ENCODE measurements at places on chromosomes 13 and 19. TPM values are rescaled to one million over a fixed set of nuclear protein-coding genes. Genes with fewer than 3 reads are reported as not detected.
A peak's percentile ranks its signal among the peaks of the same experiment; 100 is the strongest.

TMC4 gene
- 3.0 TPM for total RNA-seq

DNA sequence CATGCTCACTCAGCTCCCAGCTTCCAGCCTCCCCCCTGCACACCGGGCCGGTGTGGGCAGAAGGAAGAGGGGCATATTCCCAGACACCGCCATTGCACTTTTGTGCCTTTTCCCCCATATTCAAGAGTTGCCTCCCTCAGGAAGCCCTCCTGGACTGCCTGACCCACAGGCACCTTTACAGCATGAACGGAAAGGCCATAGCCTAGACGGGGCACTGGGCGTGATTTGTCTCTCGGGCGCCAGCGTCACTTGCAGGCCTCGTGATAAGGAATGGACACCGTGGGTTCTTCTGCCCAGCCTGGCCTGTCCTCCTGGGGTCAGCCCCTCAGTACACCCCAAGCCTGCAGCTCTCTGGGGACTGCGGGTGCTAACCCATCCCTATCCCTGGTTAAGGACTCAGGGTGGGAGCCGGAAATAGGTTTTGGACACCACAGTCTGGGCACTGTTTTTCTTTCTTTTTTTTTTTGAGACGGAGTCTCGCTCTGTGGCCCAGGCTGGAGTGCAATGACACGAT is 933 bp upstream of the UQCR11 start:
- H3K4me1 ChIP-seq: peaks cover 38% of the 10 kb centered on the region
- H3K4me3 ChIP-seq: peak overlapping the region; percentile 91
- H3K36me3 ChIP-seq: peaks cover 6% of the 10 kb centered on the region

KLK14 gene
- 0.72 TPM for total RNA-seq

GRCh38 chr13:27112006-27112405 is 59.6 kb downstream of the USP12 start:
- H3K36me3 ChIP-seq: peaks cover 29% of the 10 kb centered on the region
- H3K4me3 ChIP-seq: no peak overlapping the region
- H3K27ac ChIP-seq: no peak overlapping the region
- H3K4me1 ChIP-seq: peaks cover 2% of the 10 kb centered on the region
- H3K27me3 ChIP-seq: no peaks in the 10 kb centered on the region

- H3K4me3 ChIP-seq: no peak overlapping the region
- no peaks in the 10 kb centered on the region for H3K36me3 ChIP-seq
- no peak overlapping the region for H3K27ac ChIP-seq
These were observed 765.9 kb upstream of the SLITRK1 start for GRCh38 chr13:84648069-84648640.

DNA sequence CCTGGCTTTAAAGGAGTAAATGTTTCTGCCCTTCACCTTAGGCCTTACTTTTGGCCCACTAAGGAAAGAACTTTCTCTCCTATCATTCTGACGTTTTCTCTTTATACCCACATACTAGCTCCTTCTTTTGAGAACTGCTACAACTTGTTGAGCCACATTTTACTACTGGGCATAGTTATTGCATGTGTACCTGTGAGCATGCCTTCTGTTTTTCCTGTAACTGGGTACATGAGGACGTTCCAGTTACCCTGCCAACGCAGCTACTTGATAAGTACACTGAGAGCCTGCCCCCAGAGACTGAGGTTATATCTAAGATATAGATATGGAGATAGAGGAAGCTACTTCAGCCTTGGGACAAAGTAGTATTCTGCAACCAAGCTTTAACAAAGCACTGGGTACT is 3.5 kb downstream of the CCDC169 start:
- H3K36me3 ChIP-seq: no peaks in the 10 kb centered on the region
- DNase-seq: no peak
- H3K27ac ChIP-seq: no peak overlapping the region
- H3K27me3 ChIP-seq: peaks cover 27% of the 10 kb centered on the region
- peaks cover 10% of the 10 kb centered on the region for H3K4me1 ChIP-seq
- H3K4me3 ChIP-seq: no peak overlapping the region

GRCh38 chr13:90232291-90232690 is 1115.2 kb upstream of the MIR17HG start:
- no peak for DNase-seq
- H3K4me1 ChIP-seq: no peaks in the 10 kb centered on the region

F10 gene
- total RNA-seq: not detected

GRCh38 chr13:22243469-22244163 is 572.7 kb downstream of the FGF9 start:
- H3K36me3 ChIP-seq: no peaks in the 10 kb centered on the region
- no peak overlapping the region for H3K4me3 ChIP-seq
- no peak overlapping the region for H3K27ac ChIP-seq
- no peaks in the 10 kb centered on the region for H3K4me1 ChIP-seq

DNA sequence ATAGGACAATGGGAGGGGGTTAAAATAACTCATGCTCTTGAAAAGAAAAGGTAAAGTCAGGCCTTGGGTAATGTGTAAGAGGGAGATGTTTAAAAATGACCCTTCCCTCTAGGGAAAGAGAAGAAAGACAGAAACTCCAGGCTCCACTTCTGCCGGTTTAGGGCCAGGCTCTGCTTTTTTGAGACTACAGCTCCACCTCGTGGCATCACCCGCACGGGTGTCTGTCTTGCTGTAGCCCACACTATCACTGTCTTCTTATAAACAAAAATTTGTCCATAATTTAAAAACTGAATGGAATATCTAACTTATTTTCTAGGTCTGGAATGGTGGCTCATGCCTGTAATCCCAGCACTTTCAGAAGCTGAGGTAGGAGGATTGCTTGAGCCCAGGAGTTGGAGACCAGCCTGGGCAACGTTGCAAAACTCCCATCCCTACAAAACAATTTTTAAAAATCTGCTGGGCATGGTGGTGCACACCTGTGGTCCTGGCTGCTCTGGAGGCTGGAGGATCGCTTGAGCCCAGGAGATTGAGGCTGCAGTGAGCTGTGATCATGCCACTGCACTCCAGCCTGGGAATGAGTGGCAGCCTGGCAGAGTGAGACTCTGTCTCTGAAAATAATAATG is 65.1 kb upstream of the GTF3A start:
- H3K27me3 ChIP-seq: peaks cover 12% of the 10 kb centered on the region

KIR2DL4 gene
- total RNA-seq: not detected

DNA sequence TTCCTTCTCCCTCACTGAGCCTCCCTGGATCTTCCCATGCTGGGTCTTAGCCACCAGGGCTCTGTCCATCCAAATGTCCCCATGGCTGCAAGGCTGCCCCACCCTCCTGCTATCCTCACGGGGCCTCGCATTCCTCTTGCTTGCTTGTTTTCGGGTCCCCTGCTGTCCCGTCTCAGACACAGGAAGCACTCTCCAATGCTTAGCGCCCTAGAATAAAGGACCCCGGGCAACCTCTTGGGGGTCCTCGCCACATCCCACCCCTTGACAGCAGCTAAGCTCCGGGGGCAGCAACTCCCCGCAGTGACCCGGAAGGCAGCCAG is 23.7 kb downstream of the SH3GL1 start:
- no peaks in the 10 kb centered on the region for H3K27me3 ChIP-seq
- H3K4me3 ChIP-seq: peak overlapping the region; percentile 35
- H3K36me3 ChIP-seq: peaks cover 6% of the 10 kb centered on the region
- H3K27ac ChIP-seq: peak overlapping the region; percentile 65

DNA sequence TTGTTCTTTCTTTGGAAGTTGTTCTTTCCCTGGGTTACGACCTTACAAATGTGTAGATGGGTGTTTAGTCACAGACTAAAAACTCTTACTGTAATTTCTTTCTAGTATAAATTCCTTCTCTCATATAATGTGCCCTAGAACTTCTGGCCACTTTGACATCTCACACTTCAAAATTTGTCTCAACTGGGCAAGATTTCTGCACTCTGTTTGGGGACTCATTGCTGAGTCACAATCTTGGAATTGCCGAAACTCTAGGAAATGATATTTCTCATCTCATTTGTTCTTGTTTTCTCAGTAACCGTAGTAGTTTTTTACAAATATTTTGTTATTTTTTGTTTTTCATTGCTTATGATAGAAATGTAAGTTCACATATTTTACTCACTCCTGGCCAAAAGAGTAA is 2523.2 kb upstream of the PCDH20 start:
- H3K36me3 ChIP-seq: no peaks in the 10 kb centered on the region
- H3K4me1 ChIP-seq: no peaks in the 10 kb centered on the region
- no peaks in the 10 kb centered on the region for H3K27me3 ChIP-seq
- DNase-seq: no peak
- H3K27ac ChIP-seq: no peak overlapping the region

DNA sequence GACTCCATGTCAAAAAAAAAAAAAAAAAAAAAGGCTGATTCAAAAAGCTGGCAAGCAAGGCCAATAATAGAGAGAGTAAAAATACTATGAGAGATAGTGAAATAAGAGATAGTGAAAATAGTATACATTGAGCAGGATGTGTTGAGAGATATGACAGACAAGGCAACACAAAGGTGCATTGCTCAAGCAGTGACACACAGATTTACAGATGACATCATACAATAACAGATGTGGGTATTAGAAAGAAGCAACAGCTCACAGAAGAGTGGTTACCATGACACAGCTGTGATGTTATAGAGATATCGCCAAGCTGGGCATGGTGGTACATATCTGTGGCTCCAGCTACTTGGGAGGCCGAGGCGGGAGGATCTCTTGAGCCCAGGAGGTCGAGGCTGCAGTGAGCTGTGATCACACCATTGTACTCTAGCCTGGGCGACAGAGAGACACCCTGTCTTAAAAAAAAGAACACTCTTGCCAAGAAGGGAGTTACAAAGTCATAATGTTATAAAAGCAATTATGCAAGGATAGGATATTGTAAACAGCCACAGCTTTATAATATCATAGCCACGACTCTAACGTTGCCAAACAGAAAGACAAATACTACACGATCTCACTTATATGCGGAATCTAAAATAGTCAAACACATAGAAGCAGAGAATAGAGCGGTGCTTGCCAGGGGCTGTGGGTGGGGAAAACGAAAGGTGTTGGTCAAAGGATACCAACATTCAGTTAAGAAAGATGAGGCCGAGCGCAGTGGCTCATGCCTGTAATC is 10.3 kb downstream of the TNFSF9 start:
- H3K36me3 ChIP-seq: peaks cover under 1% of the 10 kb centered on the region
- DNase-seq: peak; percentile 8
- H3K4me3 ChIP-seq: no peak overlapping the region
- H3K27ac ChIP-seq: no peak overlapping the region
- H3K27me3 ChIP-seq: peaks cover 3% of the 10 kb centered on the region

ZNF763 gene
- total RNA-seq: 5.2 TPM

DNA sequence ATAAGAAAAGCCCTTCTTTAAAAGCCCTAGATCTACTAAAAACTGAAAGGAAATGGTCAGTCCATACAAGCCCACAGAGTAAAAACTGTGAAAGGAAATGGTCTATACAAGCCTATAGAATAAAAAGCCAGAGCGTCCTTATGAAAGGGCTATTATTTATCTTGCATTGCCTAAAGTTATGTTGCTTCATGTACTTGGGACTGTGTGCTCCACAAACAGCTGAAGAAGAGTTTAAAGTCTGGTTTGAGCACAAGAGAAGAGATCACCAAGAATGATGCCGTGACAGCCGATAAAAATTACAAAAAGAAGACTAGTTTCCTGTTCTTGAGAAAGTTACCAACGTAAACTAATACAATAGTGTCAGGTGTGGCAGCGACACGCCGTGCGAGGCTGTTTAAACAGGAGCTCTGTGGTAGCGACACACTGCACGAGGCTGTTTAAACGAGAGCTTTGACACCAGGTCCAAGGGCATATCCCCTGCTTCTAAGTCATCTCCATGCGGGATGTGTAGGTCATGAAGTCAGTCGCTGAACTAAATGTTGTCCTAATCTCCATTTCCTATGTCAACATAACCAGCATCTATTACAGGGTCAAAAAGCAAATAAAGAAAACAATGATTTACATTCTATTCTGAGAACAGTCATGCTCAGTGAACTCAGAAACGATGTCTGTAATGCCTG is 24.9 kb downstream of the PCID2 start:
- peak overlapping the region; percentile 9 for H3K27ac ChIP-seq
- H3K36me3 ChIP-seq: peaks cover 48% of the 10 kb centered on the region
- no peak overlapping the region for H3K4me3 ChIP-seq
- no peaks in the 10 kb centered on the region for H3K27me3 ChIP-seq
- peaks cover 38% of the 10 kb centered on the region for H3K4me1 ChIP-seq

- no peak overlapping the region for H3K27ac ChIP-seq
- no peak overlapping the region for H3K4me3 ChIP-seq
- peaks cover 24% of the 10 kb centered on the region for H3K27me3 ChIP-seq
- no peaks in the 10 kb centered on the region for H3K4me1 ChIP-seq
- DNase-seq: no peak
These were observed 5.6 kb downstream of the TLE6 start for GRCh38 chr19:2982983-2983350.

CEACAM1 gene
- total RNA-seq: 38.3 TPM

- H3K27ac ChIP-seq: no peak overlapping the region
- no peak overlapping the region for H3K4me3 ChIP-seq
- DNase-seq: no peak
- H3K4me1 ChIP-seq: no peaks in the 10 kb centered on the region
- no peaks in the 10 kb centered on the region for H3K36me3 ChIP-seq
- peaks cover 7% of the 10 kb centered on the region for H3K27me3 ChIP-seq
These were observed 187.7 kb downstream of the RAP2A start for GRCh38 chr13:97621631-97622030.

GRCh38 chr13:101575581-101575980 is 123.1 kb downstream of the ITGBL1 start:
- no peak overlapping the region for H3K27ac ChIP-seq
- H3K36me3 ChIP-seq: no peaks in the 10 kb centered on the region
- H3K27me3 ChIP-seq: peaks cover 2% of the 10 kb centered on the region

- no peak overlapping the region for H3K4me3 ChIP-seq
- H3K4me1 ChIP-seq: peaks cover 3% of the 10 kb centered on the region
- no peak for DNase-seq
- peaks cover 3% of the 10 kb centered on the region for H3K27me3 ChIP-seq
- peaks cover 6% of the 10 kb centered on the region for H3K36me3 ChIP-seq
These were observed 392.6 kb downstream of the KLF5 start for GRCh38 chr13:73451221-73452029.

GRCh38 chr13:71864094-71864985 is 2.7 kb downstream of the DACH1 start:
- peak overlapping the region; percentile 82 for H3K4me3 ChIP-seq
- H3K27me3 ChIP-seq: peaks cover 68% of the 10 kb centered on the region
- H3K36me3 ChIP-seq: peaks cover 4% of the 10 kb centered on the region
- DNase-seq: peak; percentile 29

CCDC194 gene
- 4.7 TPM for total RNA-seq

- no peak overlapping the region for H3K4me3 ChIP-seq
- H3K27me3 ChIP-seq: peaks cover 11% of the 10 kb centered on the region
- no peak for DNase-seq
- H3K36me3 ChIP-seq: no peaks in the 10 kb centered on the region
These were observed 4.7 kb downstream of the PNMA8A start for GRCh38 chr19:46466536-46467196.

Data from activated naive CD8-positive, alpha-beta T cell treated with anti-CD3 and anti-CD28 coated beads, Interleukin-2, amount 10 ng/mL, durations not matched to agents 7 days and 5 days (primary cell).